Temporal lobe (tissue), 4 donors: ENCODE measurements at places on chromosomes 4 and X. TPM values are rescaled to one million over a fixed set of nuclear protein-coding genes. Genes with fewer than 3 reads are reported as not detected.

STBD1 gene
- 0.74 TPM for total RNA-seq

UBE2K gene
- 84.8 TPM for total RNA-seq

CDS1 gene
- total RNA-seq: 6.6 TPM

NAA11 gene
- total RNA-seq: not detected

DKK2 gene
- total RNA-seq: 2.7 TPM

LINC00632 gene
- total RNA-seq: 39.8 TPM
